Effector CD8-positive, alpha-beta T cell (primary cell): ENCODE measurements at places on chromosomes 3 and 15.

DNA sequence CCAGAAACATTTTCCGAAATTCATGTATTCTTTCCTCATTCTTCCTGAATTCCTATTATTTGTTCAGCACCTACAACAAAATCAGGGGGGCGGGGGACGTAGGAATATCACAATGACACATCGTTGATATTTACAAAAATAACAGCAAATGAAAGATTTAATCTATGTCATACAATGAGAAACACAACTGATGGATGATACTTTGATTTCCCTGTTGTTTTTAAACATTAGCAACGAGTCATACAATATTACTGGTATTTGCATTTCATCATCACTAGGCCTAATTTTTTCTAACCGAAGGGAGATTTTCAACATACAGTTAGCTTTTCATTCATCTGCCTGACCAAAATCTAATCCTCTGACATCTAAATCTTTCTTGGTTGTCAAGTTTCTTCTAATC is 45.3 kb upstream of the INO80 start:
- no peak for DNase-seq

- DNase-seq: no peak
These were observed 84.2 kb upstream of the PIAS1 start for GRCh38 chr15:67969892-67970291.

GRCh38 chr3:112000966-112001365 is 2.2 kb downstream of the TAGLN3 start:
- DNase-seq: no peak

GRCh38 chr15:63283126-63283525 is 5.7 kb downstream of the APH1B start:
- DNase-seq: no peak

GRCh38 chr15:83061680-83062079 is 5.4 kb downstream of the BTBD1 start:
- no peak for DNase-seq

DNA sequence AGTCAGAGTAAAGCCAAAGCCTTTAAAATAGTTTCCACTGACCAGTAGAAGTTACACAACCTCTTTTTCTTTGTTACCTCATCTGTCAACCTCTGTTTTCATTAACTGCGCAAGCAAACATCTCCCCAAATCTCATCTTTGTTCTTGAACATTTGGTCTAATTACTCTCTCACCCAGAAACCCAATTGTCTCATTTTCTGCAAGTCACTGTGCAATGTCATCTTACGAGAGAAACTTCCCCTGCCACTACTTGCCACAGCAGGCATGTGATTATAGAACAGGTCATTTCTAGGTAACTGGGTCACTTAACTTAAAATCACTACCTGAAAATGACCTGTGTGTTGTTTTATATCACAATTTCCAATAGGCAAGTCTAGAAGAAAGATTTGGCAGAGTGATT is 159.4 kb downstream of the SI start:
- DNase-seq: no peak

DNA sequence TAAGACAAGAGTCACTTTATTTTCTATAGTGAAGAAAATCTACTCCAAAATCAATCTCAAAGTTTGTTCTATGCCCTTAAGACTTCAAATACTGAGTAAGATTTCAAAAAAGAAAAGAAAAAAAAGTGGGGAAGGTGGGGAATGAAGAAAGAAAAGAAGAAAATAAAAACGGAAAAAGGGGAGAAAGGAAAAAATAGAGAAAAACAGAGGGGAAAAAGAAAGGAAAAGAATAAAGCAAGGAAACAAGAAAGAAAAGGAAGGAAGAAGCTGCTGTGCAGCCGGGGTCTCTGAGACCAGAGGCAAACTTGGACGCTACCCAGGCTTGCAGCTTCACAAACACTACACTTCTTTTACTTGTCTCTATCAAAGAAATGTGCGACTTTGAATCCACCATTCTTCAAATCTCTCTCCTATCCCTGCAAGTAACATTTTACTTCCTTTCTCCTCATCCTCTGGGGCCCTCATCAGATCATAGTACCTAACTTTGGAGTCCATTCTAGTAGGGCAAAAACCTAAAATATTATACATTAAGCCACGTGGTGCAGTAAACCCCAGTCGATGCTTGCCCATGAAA is 279.8 kb downstream of the FOXP1 start:
- DNase-seq: no peak

DNA sequence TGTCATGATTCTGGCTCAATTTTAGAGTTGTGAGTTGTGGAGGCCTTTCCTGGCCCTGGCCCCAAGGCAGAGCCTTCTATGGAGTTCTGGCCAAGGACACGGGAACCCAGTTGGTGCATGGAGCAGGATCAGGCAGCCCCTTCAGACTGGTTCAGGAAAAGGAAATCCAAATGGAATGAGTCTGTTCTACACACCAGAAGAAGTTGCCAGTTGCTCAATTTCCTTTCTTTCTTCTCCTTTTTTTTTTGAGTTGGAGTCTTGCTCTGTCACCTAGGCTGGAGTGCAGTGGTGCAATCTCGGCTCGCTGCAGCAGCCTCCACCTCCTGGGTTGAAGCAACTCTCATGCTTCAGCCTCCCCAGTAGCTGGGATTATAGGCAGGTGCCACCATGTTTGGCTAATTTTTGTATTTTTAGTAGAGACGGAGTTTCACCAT is 28.9 kb upstream of the BHLHE40 start:
- DNase-seq: no peak

DNA sequence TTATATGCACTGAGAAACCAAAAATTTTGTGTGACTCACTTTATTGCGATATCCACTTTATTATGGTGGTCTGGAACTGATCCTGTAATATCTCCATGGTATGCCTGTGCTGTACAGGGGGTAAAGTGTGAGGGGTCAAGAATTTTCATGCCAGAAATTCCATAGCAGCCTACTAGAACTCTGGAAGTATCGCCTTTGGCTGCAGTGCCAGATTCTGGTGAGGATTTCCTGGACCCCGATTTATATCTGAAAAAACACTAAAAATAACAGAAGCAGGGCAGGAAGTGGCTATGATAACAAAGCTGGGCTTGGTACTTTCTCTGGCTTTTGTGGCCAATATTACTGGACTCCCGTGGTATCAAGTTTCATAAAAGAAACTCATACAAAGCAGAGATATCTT is 36.4 kb downstream of the CCDC80 start:
- DNase-seq: no peak

GRCh38 chr15:70054366-70054765 is 43.4 kb downstream of the TLE3 start:
- no peak for DNase-seq

- DNase-seq: no peak
These were observed 150.9 kb upstream of the MCTP2 start for GRCh38 chr15:94080416-94080815.

- DNase-seq: no peak
These were observed 415.7 kb upstream of the ROBO2 start for GRCh38 chr3:76624164-76624563.

DNA sequence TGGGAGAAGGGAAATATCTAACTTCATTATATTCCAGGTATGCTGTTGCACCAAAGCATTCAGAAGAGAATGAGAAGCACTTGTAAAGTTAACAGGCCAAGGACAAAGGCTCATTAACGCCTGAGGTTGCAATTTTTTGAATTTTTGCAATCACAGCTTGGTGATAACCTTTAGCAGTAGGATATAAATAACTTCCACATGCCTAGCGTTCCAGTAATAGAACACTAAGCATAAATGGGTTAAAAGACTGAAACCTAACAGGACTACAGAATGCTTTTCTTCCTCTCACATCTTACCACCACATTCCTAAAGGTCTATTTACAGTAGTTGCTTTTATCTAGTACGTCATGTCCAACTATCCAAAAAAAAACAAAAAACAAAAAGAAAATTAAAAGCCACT is 57.4 kb upstream of the IMPG2 start:
- no peak for DNase-seq

DNA sequence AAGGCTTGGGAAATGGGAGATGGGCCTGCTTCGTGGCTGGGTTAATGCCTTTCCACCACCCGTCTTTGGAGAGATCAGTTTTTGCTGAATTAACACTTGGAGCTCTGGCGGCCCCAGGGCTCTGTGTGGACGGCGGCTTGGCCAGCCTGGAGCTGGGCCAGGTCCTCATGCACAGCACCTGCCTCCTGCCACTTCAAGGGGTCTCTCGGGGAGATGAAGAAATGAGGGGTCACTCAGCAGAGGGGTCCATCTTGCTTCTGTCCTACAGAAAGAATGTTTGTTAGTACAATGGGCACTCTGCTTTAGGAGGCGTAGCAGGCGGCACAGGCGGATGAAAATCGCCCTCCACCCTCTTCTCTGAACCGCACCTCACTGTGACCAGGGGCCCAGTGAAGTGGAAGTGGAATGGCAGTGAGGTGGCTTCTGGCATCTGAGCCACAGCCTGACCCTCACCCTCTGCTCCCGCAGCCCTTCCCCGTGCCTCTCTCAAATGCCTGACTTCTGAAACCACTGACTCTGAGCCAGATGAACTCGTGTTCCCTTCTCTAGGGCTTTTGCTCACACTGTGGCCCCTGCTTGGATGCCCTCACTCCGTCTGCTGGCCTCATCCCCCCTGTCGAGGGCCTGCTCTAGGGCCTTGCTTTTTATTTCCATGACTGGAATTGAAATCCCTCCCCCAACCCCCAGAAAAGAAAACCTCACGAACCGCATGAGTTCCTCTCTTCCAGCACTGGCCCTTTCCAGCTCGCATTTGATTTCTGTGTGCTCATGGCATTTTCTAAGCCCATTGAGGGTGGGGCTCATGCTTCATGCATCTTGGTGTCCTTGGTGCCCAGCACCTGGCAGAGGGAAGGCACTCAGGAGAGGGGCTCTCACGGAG is 42.2 kb downstream of the CHDH start:
- DNase-seq: no peak

DNA sequence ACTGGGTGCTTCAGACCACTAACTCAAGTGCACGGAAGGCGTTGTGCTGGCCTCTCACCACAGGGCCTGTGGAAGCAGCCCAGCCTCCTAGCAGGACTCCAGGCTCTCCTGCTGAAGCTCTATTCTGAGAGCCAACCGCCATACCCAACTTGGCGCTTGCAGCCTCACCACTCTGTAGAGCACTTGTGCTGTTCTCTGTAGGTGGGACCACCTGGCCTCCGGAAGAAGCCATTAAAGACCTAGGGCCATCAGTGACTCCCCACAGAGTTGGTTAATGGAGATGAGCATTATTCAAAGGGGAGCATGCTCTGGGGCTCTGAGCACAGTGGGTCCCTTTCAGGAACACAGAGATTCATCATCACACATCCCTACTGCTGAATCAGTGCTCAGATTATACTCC is 50.9 kb downstream of the C3orf85 start:
- DNase-seq: no peak
